ENCODE measurements at places on chromosomes 4 and X.

DNA sequence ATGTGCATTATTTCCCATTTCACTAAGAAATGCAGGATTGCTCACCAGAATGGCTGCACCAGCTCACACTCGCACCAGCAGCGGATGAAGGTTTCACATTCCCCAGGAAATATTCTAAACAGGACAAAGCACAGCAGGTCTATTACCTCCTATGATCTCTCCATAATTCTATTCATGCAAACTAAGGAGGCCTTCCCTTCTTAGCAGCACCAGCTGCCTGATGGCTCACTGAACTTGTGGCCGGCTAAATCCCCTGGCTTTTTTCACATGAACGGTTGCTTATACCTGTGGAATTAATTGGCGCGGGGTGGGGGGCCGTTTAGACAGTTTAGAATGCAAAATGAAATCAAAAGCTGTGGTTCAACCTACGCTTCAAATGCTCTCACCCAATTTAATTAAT lies 73.5 kb upstream of the SRD5A3 start:
- DNase-seq, result no peak

DNA sequence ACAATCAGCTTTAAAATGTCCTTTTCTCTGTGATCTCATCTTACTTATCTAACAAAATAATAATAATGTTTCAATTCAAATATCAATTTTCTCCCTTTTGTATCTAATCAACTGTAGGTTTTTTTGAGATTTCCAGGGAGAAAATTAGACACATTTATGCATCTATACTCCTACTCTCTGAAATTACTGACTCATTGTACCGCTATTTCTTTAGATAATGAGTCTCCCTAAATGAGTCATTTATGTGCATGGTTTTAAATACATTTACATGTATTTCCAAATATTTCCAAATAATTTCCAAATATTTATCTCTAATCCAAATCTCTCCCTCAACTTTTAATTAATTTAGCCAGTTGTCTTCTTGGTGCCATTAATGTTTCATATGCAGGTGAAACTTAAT lies 621.0 kb downstream of the TECRL start:
- DNase-seq, result no peak

- no peak for DNase-seq
Observed at GRCh38 chr4:16329125-16329796, 103.0 kb upstream of the TAPT1 start.

GRCh38 chr4:172778583-172778982 lies 390.0 kb upstream of the GALNT7 start:
- no peak for DNase-seq

DNA sequence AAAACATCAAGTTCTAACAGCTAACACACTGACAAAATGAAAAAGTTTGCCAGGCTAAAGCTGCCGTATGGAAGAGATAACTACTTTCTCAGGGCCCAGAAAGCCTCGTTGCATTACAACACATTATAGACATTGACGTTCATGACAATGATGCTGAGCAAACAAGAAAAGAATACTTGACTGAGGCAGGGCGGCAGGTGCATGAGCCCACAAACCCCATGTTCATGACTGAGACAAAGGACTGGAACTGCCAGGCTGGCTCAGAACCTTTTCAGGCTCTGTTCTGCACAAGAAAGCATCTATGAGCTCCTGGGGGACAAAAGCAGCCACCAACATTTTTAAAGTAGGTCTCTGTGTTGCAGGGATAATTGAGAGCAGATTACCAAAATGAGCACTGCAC lies 13.6 kb downstream of the TLR6 start:
- DNase-seq, result no peak

DNA sequence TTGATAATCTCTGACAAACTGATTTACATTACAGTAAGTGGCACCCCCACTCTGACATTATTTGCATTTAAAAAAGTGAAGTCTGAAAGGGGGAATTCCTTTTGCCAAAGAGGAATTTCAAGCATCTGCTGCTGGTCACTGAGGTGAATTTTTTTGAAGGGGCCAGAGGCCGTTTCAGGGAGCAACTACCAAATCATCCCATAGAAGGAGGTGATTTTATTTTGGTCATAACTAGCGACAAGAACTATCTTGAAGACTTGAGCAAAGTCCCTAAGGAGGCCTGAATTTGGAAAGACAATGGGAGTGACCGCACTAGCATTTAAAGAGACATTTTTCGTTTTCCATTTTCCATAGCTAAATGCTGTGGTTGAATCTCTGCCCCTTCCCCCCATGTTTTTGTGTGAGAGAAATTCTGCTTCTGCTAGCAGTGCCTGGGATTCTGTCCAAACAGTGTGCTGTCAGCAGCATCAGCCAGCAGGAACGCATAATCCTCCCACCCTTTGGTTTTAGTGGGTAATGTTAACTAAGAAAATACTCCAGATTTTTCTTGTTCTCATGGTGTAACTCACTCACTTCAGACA lies 110.1 kb upstream of the MED14 start:
- DNase-seq, result no peak

All from stimulated activated CD4-positive, alpha-beta T cell treated with anti-CD3 and anti-CD28 coated beads, TNF-alpha, amount 100 ng/mL, for 48 hours (primary cell).